ENCODE measurements at places on chromosomes 2 and 18.

DNA sequence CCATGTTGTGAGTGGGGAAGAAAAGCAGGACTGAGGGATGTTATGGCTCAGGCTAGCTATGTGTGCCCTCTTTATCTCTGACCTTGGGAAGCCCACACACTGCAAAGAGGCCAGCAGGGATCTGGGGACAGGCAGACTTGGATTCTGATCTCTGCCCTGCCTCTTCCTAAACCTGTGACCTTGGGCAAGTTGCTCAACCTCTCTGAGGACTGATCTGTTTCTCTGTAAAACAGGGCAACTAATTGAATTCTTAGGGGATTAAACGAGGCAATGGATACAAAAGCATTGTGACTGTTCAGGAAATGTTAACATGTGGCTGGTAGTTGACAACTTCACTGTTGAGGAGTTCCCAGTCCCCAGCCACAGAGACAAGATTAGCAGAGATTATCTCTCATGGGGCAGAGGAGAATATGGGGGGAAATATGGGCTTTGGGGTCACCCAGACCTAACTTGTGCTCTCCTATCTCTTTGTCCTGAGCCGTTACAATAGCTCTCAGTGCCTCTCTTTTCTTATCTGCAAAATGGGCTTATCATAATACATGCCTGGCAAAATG, 184.7 kb upstream of the GLI2 start:
- DNase-seq = no peak

- DNase-seq = no peak
Measured at GRCh38 chr2:232111551-232111950, 150.0 kb downstream of the DIS3L2 start.

GRCh38 chr18:22542406-22542835, 124.7 kb upstream of the CTAGE1 start:
- no peak for DNase-seq

DNA sequence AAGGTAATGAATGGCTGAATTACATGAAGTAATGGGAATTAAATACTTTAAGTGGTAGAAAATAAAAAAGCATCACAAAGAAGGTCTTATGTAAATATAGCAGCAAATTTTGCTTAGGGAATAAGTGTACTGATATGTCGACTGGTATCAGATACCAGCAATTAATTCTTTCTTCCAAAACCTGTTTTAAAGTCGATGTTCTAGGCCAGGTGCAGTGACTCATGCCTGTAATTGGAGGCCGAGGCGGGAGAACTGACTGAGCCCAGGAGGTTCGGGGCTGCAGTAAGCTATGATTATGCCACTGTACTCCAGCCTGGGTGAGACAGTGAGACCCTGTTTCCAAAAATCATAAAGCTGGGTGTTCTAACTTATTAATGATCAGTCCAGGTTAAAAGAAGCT, 30.3 kb downstream of the SP3 start:
- DNase-seq = no peak

GRCh38 chr18:13620818-13621445, 105.4 kb downstream of the FAM210A start:
- DNase-seq = no peak

DNA sequence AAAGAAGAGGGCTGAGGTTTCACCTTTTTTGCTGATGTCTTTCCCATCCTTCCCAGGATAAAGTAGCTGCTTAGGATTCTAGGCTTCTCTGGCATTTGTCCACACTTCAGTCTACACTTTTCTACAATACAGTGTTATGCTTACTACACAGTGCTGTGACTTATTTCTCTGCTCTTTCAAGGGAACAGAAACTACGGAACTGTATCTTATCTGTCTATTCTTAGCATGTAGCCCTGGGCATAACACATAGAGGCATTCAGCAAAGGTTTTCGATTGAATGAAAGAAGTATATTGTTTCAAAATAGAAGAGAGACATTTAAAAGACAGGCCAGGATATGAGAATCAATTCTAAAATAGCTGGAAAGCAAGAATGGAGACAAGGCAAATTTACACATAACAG, 110.9 kb downstream of the ARHGEF33 start:
- no peak for DNase-seq

GRCh38 chr18:75391279-75392225, 36.0 kb downstream of the SMIM21 start:
- no peak for DNase-seq

GRCh38 chr18:10421859-10422258, 32.6 kb upstream of the APCDD1 start:
- no peak for DNase-seq

- no peak for DNase-seq
Measured at GRCh38 chr2:11456251-11456650, 9.7 kb downstream of the E2F6 start.

- no peak for DNase-seq
Measured at GRCh38 chr2:151634736-151635467, 99.4 kb downstream of the NEB start.

- no peak for DNase-seq
Measured at GRCh38 chr2:223235986-223236385, 184.0 kb downstream of the KCNE4 start.

DNA sequence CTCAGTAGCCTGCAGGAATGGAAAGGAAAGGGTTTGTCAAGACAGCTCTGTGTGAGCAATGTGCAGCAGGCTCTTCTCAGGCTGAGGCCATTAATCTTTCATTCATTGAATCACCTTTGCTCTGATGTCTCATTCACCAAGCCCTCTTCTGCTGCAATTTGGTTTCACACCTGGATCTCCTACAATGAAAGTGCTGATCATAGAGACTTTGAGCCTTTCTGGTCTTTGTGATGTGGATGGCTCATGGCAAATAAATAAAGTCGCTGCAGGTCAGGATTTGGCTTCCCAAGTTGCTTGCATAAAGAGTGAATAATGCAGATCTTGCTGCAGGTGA, 95.8 kb upstream of the SPRED2 start:
- DNase-seq = no peak

GRCh38 chr2:195779491-195779890, 122.5 kb downstream of the SLC39A10 start:
- DNase-seq = no peak

DNA sequence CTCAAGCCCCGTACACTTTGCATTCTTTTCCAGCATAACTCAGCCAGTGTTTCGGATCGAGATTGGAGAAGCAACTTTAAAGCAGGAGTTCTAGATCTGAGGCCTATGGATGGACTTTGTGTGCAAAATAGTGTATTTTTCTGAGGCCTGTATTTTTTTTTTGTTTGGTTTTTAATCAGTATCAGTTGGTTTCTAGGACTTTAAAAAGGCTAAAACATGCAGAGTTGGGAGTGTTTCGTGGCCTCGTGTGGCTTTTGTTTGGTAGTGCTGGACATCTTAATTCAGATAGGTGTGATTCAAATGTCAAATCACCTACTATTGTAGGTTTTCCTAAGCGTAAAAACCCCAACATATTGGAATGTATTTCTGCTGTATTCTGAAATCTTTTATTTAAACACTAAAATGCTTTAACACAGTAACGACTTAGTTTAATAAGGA, 282 bp upstream of the PUS10 start:
- no peak for DNase-seq

GRCh38 chr18:78407466-78407844, 572.2 kb upstream of the SALL3 start:
- no peak for DNase-seq

DNA sequence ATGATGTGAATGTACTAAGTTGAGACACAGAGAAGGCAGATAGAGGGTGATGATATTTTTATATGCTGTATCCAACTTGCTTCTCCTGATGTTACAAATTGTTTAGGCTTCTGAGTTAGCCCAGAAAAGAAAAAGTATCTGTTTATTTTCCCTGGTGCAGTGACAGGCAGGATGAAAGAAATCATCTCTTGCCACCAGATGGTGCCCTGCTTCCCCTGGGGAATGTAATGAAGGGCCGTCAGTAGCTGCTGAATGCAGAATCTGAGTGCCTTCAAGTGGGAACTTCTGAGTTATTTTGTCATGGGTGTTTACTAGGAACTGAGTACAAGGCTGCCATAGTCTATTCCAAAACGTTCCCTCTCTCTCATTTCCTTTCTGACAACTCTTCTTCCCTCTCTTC, 525.6 kb downstream of the MBD2 start:
- no peak for DNase-seq

- no peak for DNase-seq
Measured at GRCh38 chr2:183081911-183082310, 3.4 kb downstream of the DUSP19 start.

- no peak for DNase-seq
Measured at GRCh38 chr2:58146707-58147106, 94.4 kb downstream of the FANCL start.

DNA sequence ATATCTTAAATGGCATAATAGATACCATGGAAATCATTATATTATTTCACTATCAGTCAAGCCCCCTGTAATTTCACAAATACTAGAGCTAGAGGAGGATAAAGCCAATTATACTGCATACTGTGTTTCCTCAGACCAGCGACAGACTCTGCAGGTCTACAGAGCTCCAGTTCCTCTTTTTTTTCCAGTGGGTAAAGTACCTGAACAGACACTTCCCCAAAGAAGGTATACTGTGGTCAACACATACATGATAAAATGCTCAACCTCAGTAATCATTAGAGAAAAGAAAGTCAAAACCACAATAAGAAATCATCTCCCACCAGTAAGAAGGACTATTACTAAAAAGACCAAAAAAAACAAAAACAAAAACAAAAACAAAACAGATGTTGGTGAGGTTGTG, 44.6 kb downstream of the SCN7A start:
- no peak for DNase-seq

GRCh38 chr2:187003611-187004010, 154.6 kb upstream of the ZSWIM2 start:
- DNase-seq = no peak

DNA sequence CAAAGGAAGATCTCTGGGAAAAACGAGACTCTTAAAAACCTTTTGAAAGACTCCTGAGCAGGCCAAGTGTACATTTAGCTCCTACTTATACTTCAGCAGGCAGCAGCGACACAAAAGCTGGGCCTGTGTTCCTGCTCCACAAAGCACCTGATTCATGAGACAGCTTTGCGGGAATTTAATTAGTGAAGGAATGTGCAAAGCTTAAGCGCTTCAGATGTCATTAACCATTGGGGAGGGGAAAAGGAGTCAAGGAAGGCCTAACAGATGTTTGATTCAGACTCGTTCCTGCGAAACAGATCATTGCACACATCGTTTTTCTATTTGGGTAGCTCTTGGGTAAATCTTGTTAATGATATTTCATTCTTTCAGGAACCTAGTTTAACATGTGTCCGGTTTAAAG, 125.9 kb downstream of the MAIP1 start:
- no peak for DNase-seq

DNA sequence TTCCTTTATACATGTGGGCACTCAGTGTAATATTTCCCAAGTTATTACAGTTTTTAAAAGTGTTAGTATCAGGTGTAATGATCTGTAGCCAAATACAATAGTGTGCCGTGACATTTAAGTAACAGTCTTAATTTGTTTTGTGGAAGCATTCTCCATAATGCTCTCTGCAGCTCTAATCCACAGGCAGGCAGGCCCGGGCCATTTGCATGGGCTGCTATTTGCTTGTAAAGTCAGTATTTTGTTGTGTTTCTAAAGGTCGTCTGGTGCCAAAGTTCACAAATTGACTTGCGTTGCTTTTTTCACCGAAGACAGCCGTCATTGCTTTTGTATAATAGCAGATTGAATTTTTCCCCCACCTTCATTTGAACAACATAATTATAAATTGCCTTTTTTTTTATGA, 153.0 kb downstream of the GBX2 start:
- DNase-seq = no peak

- DNase-seq = no peak
Measured at GRCh38 chr2:146697307-146697706, 1147.5 kb upstream of the ACVR2A start.

- DNase-seq = no peak
Measured at GRCh38 chr2:120791243-120791961, 55.7 kb downstream of the GLI2 start.

DNA sequence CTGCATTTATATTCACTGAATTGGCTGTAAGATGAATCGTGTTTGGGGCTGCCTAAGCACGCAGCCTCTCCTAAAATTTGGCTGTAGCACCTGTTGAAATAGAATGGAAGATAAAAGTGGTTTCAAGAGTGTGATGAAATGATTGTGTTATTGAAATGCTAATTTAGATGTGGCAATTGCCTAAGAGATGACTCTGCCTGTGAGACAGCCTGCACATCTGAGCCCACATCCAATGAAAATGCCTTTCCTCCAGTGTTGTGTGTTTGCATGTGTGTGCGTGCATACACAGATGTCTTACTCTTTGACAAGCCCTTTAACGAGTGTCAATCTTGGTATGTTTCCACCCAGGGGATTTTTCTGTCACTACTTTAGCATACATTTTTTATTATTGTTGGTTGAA, 346.9 kb downstream of the MEIS1 start:
- DNase-seq = no peak

- DNase-seq = no peak
Measured at GRCh38 chr2:181255651-181256050, 201.5 kb upstream of the ITGA4 start.

DNA sequence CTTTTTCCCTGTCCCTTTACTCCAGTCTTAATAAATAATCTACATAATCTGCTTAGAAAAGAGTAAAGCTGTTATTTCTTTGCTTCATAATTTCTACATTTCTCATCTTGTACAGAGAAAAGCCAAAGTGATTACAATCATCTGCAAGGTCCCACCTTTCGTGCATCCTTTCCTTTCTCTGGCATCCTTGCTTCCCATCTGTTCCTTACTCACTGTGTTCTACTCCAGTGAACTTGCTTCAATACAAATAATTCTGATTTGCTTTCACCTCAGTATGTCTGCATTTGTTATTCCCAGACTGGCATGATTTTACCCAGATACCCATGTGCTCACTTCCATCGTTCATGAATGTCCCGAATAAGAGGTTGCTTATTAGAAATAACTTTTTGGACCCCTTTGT, 99.4 kb upstream of the DSEL start:
- DNase-seq = no peak

GRCh38 chr18:48622911-48623431, 84.1 kb downstream of the CTIF start:
- DNase-seq = no peak

GRCh38 chr2:232955856-232956255, 57.2 kb downstream of the NGEF start:
- no peak for DNase-seq

- peak; percentile 95 for DNase-seq
Measured at GRCh38 chr18:45967007-45967706, at the start of gene EPG5. Gene EPG5, minus strand, starts transcription at chr18:45967329. Its CDS starts 90 bp downstream, at chr18:45967239.

DNA sequence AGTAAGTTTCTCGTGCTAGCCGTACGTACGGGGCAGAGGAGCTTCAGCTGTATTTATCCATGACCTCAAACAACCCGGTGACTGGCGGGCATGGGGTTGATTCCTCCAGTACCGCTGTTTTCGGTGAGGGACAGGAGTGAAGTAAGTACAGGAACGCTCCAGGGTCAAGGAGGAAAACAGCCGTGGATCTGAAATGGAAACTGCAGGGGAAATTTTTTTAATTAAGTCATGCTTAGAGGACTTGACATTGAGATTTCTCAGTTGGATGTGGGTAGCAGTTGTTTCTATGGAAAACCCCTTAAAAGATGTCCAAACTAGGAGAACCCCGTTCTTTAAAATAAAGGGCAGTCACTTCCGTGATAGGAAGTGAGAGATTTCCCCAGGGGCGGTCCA, 1.2 kb downstream of the RAB12 start:
- no peak for DNase-seq

- DNase-seq = no peak
Measured at GRCh38 chr2:171909266-171909665, 13.0 kb upstream of the HAT1 start.

- no peak for DNase-seq
Measured at GRCh38 chr2:24832931-24833701, 39.9 kb downstream of the CENPO start.

All from activated CD8-positive, alpha-beta memory T cell treated with anti-CD3 and anti-CD28 coated beads for 24 hours (primary cell).